ENCODE measurements at places on chromosomes 11 and 22. TPM values are rescaled to one million over a fixed set of nuclear protein-coding genes. Genes with fewer than 3 reads are reported as not detected.

The MB gene
- total RNA-seq: 5.7 TPM

The SPI1 gene
- not detected for total RNA-seq

The ELMOD1 gene
- total RNA-seq: not detected

The SLN gene
- total RNA-seq: not detected

The KIF18A gene
- total RNA-seq: 13.1 TPM

The OSBP2 gene
- total RNA-seq: 1.9 TPM

The FGF3 gene
- total RNA-seq: not detected

The OR10S1 gene
- not detected for total RNA-seq

The TMPRSS4 gene
- not detected for total RNA-seq

The NLRP14 gene
- total RNA-seq: 0.10 TPM

The OSM gene
- total RNA-seq: 78.3 TPM

GRCh38 chr11:63871962-63872799 lies 33.3 kb downstream of the MARK2 start:
- DNase-seq: peak; percentile 34

DNA sequence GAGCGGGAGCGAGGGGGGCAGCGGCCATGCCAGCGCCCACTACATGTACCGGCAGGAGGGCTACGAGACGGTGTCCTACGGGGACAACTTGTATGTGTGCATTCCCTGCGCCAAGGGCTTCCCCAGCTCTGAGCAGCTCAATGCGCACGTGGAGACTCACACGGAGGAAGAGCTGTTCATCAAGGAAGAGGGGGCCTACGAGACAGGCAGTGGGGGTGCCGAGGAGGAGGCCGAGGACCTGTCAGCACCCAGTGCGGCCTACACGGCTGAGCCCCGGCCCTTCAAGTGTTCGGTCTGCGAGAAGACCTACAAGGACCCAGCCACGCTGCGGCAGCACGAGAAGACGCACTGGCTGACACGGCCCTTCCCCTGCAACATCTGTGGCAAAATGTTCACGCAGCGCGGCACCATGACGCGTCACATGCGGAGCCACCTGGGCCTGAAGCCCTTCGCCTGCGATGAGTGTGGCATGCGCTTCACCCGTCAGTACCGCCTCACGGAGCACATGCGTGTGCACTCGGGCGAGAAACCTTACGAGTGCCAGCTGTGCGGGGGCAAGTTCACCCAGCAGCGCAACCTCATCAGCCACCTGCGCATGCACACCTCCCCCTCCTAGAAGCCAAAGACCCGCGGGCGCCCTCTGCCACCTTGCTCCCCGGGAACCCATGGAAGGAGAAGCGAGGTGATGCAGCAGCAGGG lies 20.9 kb upstream of the TMEM191C start:
- DNase-seq: no peak

DNA sequence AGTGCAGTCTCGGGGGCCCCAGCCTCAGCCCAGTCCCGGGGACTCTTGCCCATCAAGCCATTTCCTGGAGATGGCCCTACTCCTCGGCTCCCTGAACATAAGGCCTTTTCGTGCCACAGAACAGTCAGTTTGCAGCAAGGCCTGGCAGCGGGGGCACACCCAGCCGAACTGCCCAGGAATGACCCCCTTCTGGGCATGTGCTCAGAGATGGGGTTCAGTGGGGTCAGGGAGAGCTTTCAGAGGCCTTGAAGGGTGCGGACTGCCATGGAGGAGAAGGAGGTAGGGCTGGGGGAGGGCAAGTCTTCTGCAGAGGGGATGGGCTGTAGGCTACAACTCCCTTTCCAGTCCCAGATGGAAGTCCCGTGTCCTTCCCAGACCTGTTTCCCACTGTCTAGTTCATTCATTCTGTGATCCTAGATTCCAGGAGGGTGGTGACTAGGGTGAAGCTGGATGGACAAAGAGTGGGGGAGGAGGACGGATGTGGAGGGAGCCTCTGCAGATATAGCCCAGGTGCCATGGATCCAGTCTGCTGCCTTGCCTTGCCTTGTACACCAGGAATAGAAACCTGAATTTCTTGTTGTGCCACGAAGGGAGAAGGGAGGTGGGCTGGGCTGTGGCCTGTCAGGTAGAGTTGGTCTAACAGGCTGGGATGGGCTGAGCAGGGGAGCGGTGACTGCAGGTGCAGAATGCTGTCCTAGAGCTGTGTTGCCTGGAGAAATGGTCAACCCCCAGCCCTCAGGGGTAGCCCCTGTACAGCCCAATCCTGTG lies 14.2 kb upstream of the OMP start:
- no peak for DNase-seq

DNA sequence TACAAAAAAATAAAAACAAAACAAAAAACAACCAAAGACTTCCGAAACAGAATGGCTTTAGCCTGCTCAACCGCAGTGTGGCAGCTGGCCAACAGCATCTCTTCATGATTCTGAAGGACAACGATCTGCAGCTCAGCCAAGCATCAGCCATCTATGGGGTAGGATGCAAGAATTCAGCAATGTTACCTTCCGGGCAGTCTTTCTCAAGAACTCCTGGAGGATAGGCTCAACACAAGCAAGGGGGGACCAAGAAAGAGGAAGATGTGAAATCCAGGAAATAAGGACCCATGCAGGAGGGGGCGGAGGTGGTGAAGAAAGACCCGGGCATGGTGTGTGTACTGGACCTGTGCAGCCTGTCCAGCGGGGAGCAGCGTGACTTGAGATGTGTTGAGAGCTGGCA lies 3.5 kb upstream of the TSPO start:
- no peak for DNase-seq

DNA sequence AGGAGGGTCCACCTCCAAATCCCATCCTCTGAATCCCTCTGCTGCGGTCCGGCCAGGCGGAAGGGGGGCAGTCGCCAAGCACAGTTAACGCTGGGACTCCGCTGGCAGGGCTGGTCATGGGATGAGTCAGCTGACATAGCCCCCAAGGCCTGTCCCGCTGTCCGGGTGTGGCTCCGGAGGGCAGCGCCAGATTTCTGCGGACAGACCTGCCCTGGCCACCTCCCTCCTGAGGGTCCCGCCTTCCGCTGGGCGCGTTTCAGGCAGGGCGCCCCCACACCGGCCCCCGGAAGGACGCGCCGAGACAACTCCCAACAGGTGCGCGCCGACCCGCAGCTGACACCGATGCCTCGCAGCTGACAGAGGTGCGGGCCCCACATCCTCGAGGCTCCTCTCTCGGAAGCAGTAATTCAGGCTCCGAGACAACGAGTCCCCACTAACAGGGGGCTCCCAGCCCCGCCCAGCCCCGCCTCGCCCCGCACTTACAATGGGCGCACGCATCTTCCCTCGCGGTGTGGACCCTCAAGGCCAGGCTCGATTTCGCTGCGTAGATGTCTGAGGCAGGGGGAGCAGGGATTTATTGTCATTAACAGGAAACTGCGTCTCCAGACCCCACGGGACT lies 607 bp downstream of the PLAAT3 start:
- DNase-seq: no peak

GRCh38 chr11:115081972-115082371 lies 403.6 kb downstream of the NXPE2 start:
- no peak for DNase-seq

GRCh38 chr11:134558258-134558835 lies 146.3 kb upstream of the B3GAT1 start:
- no peak for DNase-seq

DNA sequence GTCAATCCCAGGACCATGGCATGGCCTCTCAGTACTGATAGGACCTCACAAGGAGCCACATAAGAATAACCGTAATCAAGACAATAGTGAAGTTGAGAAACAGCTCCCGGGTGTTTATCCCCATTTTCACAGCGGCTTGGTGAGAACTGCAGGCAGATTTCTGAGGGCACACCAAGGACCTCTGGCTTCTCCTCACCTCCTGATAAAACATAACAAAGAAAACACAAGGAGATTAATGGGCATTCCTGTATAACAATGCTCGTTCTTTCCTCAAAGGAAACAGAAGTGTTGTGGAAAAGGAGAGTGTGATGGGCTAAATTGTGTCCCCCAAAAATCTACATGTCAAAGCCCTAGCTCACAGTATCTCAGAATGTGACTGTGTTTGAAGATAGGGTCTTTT lies 4.0 kb downstream of the SLN start:
- no peak for DNase-seq

GRCh38 chr11:88553204-88553603 lies 215.7 kb upstream of the CTSC start:
- DNase-seq: no peak

GRCh38 chr22:39316440-39317083 lies 2.9 kb downstream of the RPL3 start:
- peak; percentile 65 for DNase-seq

DNA sequence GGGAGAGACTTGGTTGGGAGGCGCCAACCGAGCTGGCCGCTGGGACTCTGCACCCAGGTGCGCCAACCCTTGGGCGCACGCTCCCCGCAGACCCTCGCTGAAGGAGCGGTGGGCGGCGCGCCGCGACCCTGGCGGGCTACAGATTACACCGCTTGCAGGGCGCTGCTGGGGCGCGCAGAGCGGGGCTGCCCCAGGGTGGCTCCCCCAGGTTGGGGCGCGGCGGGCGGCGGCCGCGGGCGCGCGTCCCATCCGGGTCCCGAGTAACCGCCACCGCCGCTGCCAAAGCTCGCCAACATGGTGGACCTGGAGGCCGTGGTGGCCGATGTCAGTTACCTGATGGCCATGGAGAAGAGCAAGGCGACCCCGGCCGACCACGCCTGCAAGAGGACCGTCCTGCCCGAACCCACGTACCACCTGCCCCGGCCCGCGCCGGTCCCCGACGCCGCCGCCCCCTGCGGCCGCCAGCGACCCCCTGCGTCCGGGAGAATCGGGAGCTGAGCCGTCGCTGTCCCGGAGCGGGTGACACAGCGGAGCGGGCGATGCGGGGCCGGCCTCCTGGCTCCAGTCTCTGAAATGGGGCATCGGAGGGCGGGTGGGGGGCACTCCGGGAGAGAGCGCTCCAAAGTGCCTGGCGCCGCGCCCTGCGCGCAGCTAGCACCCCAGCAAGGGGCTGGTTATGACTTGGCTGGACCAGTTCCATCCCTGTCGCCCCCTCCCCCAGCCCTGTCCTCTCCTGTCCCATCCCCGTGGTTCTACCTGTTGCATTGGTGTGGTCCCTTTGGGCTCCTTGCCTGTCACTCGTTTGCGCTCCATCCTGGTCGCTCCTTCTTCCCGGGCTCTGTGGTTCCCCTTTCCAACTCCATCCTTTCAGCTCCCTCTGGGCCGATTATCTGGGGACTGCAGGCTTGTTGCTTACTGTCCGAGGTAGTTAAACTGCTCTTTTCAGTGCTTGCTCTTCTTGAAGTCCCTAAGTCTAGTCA lies 143.3 kb upstream of the GRK3 start:
- no peak for DNase-seq

GRCh38 chr11:32464078-32464477 lies 28.7 kb upstream of the WT1 start:
- no peak for DNase-seq

- DNase-seq: no peak
These were observed 8.4 kb downstream of the TSPAN32 start for GRCh38 chr11:2310073-2310785.

- no peak for DNase-seq
These were observed 58.2 kb downstream of the YAP1 start for GRCh38 chr11:102168481-102168880.

- DNase-seq: no peak
These were observed 54.7 kb downstream of the SMIM38 start for GRCh38 chr11:69210310-69211035.

DNA sequence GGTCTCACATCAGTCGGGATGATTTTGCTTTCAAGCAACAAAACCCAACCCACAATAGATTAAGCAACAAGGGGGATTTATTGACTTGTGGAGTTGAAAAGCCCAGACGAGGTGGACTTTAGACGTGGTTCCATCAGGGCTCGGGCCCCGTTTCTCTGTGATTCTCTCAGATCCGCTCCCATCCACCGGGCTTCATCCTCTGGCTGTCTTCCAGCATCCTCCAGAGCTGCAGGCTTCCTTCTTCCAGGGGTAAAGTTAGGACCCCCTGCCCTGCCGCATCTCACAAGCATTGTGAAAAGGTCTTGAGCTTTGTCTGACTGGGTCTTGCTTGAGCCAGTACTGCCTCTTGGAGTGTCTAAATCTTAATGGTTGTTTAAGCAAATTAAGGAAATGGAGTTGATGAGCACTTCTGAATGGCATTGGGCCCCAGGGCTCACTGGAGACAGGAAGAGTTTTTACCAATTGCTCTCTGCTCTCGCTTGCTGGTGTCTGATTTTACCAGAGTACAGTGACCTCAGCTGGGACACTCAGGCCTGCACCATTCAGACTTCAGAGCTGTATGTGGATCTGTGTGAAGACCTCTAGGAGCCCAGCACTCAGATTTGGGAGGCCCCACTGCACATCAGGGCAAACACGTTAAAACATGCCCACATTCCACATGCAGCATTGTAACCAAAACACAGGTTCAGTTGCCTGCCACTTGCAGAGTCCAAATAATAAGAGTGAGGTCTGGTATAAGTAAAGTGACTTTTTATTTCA lies 13.5 kb upstream of the FTH1 start:
- DNase-seq: no peak

GRCh38 chr11:119504371-119504770 lies 81.4 kb upstream of the THY1 start:
- no peak for DNase-seq

- no peak for DNase-seq
These were observed 14.1 kb upstream of the B3GNT6 start for GRCh38 chr11:77019976-77020595.

DNA sequence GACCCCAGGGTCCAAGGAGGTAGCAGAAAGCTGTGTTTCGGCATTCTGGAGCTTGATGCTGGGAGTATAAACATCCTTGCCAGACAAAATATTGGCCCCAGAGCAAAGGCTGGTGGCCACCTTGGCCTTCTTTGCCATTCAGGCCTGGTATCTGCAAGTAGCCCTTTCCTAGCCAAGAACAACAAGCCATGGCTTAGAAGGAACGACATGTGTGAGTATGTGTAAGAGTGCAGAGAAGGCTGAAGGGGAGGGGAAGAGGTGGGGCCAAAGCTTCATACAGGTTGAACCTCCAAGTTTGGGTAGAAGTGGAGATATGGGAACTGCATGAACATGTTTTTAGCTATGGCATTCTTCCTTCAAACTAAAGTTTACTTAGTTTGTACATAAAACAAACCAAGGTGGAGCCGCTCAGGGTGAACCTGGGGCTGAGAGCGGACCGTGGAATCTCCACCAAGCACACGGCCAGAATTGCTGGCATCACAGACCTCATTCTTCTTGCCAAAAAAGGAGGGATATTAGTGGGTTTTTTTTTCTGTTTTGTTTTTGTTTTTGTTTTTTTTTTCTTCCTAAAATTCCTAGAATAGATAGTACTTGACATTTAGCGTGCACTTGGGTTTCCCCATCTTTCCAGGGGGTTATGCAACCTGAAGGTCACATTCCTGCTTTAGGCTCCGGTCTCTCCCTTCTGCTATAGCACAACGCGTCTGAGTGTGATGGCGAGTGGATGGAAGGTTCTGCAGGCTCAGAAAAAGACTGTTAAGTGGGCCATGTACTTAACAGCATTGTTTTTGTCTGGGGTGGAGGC lies 70.9 kb downstream of the ADAMTS15 start:
- DNase-seq: no peak

Measured in activated T-helper 1 cell treated with anti-CD3 and anti-CD28 coated beads, Interleukin-12 subunit alpha, Interleukin-12 subunit beta, Interleukin-2, Interleukin-4 antibody, amounts not matched to agents 30 ng/mL and 10 ng/mL and 1 ng/mL, durations not matched to agents 14 hours and 24 hours and 36 hours (primary cell).